CD8-positive, alpha-beta memory T cell (primary cell): ENCODE measurements at places on chromosomes 6 and 20. TPM values are rescaled to one million over a fixed set of nuclear protein-coding genes. Genes with fewer than 3 reads are reported as not detected.

DNA sequence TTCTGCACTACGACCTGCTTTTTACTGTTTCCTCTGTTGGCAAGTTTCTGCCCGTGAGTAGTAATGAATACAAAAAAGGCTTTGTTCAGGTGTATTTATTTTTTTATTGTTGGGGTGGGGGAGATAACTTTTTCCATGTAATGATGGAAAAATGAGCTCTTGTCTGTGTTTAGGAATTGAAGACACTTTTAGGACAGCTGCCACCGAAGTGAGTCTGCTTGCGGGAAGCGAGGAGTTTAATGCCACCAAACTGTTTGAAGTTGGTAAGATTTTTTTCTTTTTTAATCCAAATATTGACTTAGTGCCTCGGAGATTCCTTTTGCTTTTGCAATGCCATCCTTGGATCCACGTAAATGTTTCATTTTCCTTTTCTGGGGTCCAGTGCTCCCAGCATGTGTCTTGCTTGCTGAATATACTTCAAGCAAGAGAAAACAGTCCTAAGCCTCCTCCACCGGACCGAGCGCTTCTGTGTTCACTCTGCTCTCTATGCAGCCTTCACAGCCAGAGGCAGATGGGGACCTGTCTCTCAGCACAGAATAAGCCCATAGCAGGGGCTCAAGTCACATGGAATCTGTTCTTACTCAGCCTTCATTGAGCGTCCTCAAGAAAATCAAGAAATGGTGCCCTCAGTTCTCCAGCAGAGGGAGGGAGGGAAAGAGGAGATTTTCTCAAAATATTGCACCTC, 71.3 kb downstream of the ISM1 start:
- no peak for DNase-seq

- no peak for DNase-seq
Observed at GRCh38 chr6:87124074-87124473, 29.2 kb upstream of the CGA start.

DNA sequence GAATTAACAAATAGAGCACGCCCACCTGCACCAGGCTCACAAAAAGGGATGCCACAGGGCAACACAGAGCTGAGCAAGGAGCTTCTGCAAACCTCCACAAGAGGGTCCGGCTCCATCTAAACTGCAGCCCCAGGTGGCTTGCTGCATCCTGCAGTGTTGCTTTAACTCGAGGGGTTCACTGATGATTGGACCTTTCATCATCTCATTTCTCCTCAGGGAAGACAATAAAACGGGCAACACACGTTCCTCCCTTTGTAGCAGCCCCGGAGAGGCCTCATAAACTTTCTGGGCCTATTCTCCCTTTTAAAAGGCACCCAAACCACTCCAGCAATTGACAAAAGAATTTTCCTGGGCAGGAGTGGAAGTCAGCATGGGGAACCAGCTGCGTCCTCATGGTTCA, 161.5 kb upstream of the CDH4 start:
- DNase-seq, result no peak

The GHRH gene
- total RNA-seq, result not detected

The PKIB gene
- total RNA-seq, result not detected

The CASS4 gene
- total RNA-seq, result 3.7 TPM

- no peak for DNase-seq
Observed at GRCh38 chr6:88248709-88249321, 82.7 kb upstream of the CNR1 start.

GRCh38 chr20:64181391-64181790, 17.1 kb downstream of the MYT1 start:
- no peak for DNase-seq

DNA sequence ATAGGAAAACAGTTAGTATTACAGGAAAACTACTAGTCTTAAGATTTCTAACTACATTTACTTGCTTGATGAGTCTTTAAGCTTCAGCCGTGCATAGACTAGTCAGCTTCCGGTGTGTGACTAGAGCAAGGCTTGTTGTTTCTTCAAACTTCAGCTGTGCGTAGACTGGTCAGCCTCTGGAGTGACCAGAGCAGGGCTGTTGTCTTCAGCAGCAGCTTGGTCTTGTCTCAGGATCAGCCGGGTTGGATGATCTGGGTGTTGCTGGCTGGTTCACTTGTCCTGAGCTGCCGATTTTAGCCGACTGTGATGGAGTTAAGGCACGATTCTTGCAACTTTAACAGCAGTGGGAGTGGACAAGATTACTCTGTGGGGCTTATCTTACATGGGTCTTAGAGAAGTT, 44.7 kb downstream of the HLA-C start:
- DNase-seq, result no peak

The USP49 gene
- 5.2 TPM for total RNA-seq

- DNase-seq, result no peak
Observed at GRCh38 chr6:76631622-76632021, 559.2 kb upstream of the IMPG1 start.
